Effector memory CD8-positive, alpha-beta T cell (primary cell): ENCODE measurements at places on chromosomes 2 and 18.
A peak's percentile ranks its signal among the peaks of the same experiment; 100 is the strongest.

GRCh38 chr2:140274891-140275290 lies 1494.7 kb upstream of the NXPH2 start:
- H3K27me3 ChIP-seq, result no peaks in the 10 kb centered on the region
- H3K27ac ChIP-seq, result no peak overlapping the region
- no peaks in the 10 kb centered on the region for H3K4me1 ChIP-seq
- no peak for DNase-seq

DNA sequence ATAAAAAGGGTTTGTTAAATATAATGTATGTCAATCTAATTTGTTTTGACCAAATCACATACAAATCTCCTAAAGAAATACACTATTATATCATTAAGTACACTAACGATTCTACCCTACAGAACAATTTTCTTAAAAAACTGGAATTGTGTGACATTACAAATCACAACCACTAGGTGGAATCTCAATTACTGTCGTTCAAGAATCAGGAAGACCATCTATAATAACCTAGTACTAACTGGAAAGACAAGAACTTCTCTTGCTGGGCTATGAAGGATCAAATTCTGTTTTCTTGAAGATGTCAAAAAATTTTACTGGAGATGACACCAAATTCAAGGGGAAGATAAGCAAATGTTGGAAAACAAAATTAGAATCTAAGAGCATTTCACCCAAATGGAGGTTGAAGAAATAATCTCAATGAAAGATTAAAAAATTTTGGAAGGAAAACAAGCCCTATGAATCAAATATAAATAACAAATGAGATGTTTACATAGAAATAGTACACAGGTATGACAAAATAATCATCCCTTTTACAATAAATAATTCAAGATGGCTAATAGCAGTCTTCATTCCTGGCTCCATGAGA lies 110.9 kb downstream of the STK39 start:
- H3K36me3 ChIP-seq, result peaks cover 32% of the 10 kb centered on the region
- H3K27ac ChIP-seq, result peak overlapping the region; percentile 29
- DNase-seq, result no peak
- H3K4me3 ChIP-seq, result no peak overlapping the region
- H3K27me3 ChIP-seq, result no peaks in the 10 kb centered on the region
- H3K4me1 ChIP-seq, result peaks cover 2% of the 10 kb centered on the region

GRCh38 chr2:149828520-149829210 lies 241.1 kb upstream of the MMADHC start:
- H3K4me1 ChIP-seq, result no peaks in the 10 kb centered on the region
- no peak overlapping the region for H3K27ac ChIP-seq
- no peak overlapping the region for H3K4me3 ChIP-seq
- H3K36me3 ChIP-seq, result no peaks in the 10 kb centered on the region
- DNase-seq, result no peak

- no peak overlapping the region for H3K4me3 ChIP-seq
- H3K27me3 ChIP-seq, result no peaks in the 10 kb centered on the region
- no peaks in the 10 kb centered on the region for H3K36me3 ChIP-seq
- H3K4me1 ChIP-seq, result no peaks in the 10 kb centered on the region
- H3K27ac ChIP-seq, result no peak overlapping the region
These were observed 1284.9 kb upstream of the LRRTM1 start for GRCh38 chr2:81589406-81589805.

DNA sequence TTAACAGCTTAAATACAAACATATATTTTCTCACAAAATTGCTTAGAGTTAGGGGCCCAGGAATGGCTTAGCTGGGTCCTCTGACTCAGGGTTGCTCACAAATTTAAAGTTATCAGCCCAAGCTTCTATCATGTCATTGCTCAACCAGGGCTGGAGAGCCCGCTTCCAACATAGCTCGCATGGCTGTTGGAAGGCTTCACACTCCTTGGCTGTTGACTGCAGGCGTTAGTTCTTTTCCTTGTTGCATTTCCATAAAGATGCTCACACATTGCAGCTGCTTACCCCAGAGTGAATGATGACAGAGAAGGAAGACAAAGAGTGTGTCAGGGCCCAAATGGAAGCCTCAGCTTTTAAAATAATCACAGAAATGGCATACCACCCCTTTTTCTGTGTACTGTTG lies 62.9 kb upstream of the TFPI start:
- no peaks in the 10 kb centered on the region for H3K4me1 ChIP-seq
- no peaks in the 10 kb centered on the region for H3K27me3 ChIP-seq
- H3K36me3 ChIP-seq, result no peaks in the 10 kb centered on the region
- no peak overlapping the region for H3K4me3 ChIP-seq
- DNase-seq, result no peak
